Trophoblast cell (in vitro differentiated cells and primary cell): ENCODE measurements at places on chromosomes 3 and 15.

DNA sequence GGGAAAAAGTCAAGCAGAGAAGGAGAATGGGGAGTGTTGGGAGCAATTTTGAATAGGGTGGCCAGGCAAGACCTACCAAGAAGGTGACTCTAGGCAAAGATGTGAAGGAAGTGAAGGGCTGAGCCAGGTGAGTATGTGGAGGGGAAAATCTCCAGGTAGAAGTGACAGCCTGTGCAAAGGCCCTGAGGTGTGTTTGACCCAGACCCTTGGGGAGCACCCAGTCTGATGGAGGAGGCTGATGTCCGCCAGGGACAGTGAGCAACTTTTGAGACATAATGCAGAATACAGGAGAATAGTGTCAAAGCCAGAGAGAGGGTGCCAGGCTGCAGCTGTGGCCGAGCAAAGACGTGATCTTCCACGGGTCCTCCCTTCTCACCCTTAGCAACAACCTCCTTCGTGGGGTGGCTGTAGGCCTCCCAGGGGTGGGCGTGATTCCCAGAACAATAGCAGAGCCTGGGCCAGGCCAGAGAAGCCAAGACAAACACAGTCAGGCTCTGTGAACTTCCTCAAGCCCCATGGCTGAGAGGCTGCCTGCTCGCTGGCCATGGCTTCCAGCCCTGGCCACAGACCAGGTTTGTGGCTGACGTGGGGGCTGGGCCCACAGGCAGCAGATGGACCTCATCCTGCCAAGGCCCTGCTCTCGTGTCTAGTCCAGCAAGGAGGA, 58.1 kb downstream of the SLC6A6 start:
- no peak overlapping the region for H3K4me3 ChIP-seq
- H3K4me1 ChIP-seq: peaks cover 14% of the 10 kb centered on the region
- no peaks in the 10 kb centered on the region for H3K27me3 ChIP-seq
- H3K36me3 ChIP-seq: peaks cover 64% of the 10 kb centered on the region
- no peak overlapping the region for H3K27ac ChIP-seq

DNA sequence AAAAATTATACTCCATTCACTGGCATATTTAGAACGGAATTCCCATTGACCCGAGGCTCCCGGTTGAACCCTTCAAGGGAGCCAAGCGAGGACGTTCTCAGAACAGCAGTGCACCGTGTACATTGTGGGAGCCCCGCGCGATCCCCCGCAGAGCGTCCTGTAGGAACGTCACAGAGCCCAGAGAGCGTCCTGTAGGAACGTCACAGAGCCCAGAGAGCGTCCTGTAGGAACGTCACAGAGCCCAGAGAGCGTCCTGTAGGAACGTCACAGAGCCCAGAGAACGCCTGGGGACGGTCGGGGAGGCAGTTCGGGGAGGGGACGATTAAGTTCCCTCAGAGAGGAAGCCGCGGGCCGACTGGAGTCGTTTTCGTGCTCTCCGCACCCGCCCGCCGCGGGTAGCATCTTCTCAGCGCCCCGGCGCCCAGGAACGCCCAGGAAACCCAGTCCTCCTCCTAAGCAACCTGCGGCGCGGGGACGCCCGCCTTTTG, 506 bp upstream of the ATP1B3 start:
- peaks cover 2% of the 10 kb centered on the region for H3K4me1 ChIP-seq
- no peaks in the 10 kb centered on the region for H3K27me3 ChIP-seq
- peak overlapping the region; percentile 84 for H3K27ac ChIP-seq
- no peaks in the 10 kb centered on the region for H3K36me3 ChIP-seq

GRCh38 chr3:127215714-127216414, 22.9 kb downstream of the PRR23E start:
- H3K27me3 ChIP-seq: no peaks in the 10 kb centered on the region
- no peaks in the 10 kb centered on the region for H3K4me1 ChIP-seq
- H3K4me3 ChIP-seq: no peak overlapping the region
- DNase-seq: no peak
- H3K36me3 ChIP-seq: no peaks in the 10 kb centered on the region

- no peaks in the 10 kb centered on the region for H3K27me3 ChIP-seq
- DNase-seq: no peak
- no peak overlapping the region for H3K4me3 ChIP-seq
- no peak overlapping the region for H3K27ac ChIP-seq
- peaks cover 11% of the 10 kb centered on the region for H3K36me3 ChIP-seq
Observed at GRCh38 chr3:17154941-17155340, 270.2 kb downstream of the PLCL2 start.

DNA sequence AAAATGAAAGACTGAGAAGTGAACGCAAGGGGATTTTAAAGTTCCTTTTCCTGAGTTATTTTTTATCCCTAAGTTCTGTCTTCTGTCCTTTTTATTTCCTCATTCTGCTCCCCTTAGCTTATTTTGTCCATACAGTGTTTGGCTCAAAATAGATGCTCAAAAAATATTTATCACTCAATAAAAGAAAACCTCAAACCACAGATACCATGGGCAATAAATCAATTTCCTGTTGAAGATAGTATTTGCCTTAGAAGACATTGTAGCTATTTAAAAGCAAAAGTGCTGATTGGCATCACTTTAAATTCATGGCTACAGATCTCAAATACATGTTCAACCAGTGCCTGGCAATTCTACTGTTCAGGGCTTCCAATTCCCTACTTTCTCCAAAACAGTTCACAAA, 316.5 kb upstream of the ADAMTS9 start:
- no peak overlapping the region for H3K27ac ChIP-seq
- H3K4me3 ChIP-seq: no peak overlapping the region

- no peaks in the 10 kb centered on the region for H3K27me3 ChIP-seq
- H3K4me1 ChIP-seq: no peaks in the 10 kb centered on the region
- H3K27ac ChIP-seq: no peak overlapping the region
Observed at GRCh38 chr15:43525131-43525530, 7.7 kb downstream of the MAP1A start.

DNA sequence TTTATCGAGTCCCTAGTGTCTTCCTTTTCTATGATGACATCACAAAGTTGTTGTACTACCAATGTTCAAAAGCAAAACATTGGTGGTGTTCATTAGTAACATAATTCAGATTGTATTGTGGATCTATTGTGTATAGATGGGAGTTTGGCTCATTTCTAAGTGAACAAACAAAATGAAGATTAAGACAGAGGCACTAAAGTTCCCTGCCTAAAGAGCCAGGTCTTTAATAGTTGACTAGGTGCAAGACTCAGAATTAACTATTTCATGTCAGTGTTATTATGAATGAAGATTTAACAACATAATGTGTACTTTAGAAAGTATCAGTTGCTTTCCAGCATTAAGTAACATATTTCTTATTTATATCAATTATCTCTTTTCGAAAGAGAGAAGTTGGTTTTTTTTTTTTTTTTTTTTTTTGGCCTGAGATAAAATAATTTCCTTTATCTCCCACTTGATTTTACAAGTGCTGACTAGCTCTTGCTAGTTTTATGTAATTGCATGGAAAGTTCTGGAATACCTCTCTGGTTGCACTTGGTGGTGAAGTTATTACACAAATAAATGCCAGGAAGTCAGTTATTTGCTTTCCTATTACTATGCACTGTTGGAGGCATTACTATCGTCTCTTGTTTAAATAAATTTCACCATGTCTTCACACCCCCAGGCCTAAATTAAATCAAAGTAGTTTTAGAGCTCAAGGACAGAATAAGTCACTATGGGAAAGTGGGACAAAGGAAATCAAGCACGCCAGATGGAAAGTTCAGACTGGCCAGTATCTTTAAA, 48.7 kb downstream of the NAALADL2 start:
- no peaks in the 10 kb centered on the region for H3K27me3 ChIP-seq
- H3K36me3 ChIP-seq: no peaks in the 10 kb centered on the region
- DNase-seq: no peak

GRCh38 chr3:138434276-138434874, at the start of gene ESYT3:
Gene ESYT3 (plus strand): TSS chr3:138434616. CDS start chr3:138434799, 183 bp downstream.
- no peak within 1 kb of the TSS for H3K27ac ChIP-seq
- peak within 1 kb of the TSS; percentile 71 for H3K4me3 ChIP-seq
- peaks cover 15% of the 10 kb centered on the region for H3K27me3 ChIP-seq
- DNase-seq: peak; percentile 99
- peaks cover 13% of the 10 kb centered on the region for H3K4me1 ChIP-seq

- peak overlapping the region; percentile 55 for H3K27ac ChIP-seq
- DNase-seq: peak; percentile 60
- no peaks in the 10 kb centered on the region for H3K27me3 ChIP-seq
- H3K4me3 ChIP-seq: peak overlapping the region; percentile 93
- peaks cover 6% of the 10 kb centered on the region for H3K4me1 ChIP-seq
- no peaks in the 10 kb centered on the region for H3K36me3 ChIP-seq
Observed at GRCh38 chr15:65791335-65792137, 557 bp downstream of the DENND4A start.

GRCh38 chr15:77402740-77403379, 17.0 kb downstream of the PEAK1 start:
- no peaks in the 10 kb centered on the region for H3K27me3 ChIP-seq
- H3K4me1 ChIP-seq: no peaks in the 10 kb centered on the region
- no peak overlapping the region for H3K4me3 ChIP-seq
- H3K27ac ChIP-seq: no peak overlapping the region
- DNase-seq: no peak

DNA sequence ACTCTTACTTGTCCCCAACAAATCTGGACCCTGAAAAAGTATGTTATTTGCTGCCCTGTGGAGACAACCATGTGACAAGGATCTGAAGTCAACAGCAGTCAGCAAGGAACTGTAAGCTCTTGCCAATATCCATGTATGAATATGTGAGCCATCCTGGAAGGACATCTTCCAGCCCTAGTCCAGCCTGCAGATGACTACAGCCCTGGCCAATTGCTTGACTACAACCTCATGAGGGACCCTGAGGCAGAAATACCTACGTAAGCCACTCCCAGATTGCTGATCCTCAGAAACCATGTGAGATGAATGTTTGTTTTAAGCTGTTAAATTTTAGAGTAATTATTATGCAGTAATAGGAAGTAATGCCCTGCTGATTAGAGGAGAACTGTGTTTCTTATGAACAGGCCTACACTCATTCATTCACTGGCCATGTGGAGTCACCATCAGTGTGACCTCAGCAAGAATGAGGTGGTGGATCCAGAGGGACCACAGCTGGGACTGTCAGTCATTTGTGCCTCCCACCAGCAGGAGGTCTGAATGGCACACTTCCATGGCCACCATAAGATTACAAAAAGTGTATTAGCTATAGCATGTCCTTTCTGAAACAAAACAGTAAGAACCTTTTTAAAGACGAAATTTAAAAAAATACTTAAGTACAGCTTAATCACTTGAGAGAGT, 92.6 kb downstream of the TFDP2 start:
- no peak overlapping the region for H3K4me3 ChIP-seq
- H3K27me3 ChIP-seq: no peaks in the 10 kb centered on the region
- no peaks in the 10 kb centered on the region for H3K36me3 ChIP-seq
- DNase-seq: peak; percentile 82
- H3K27ac ChIP-seq: no peak overlapping the region
- H3K4me1 ChIP-seq: no peaks in the 10 kb centered on the region

DNA sequence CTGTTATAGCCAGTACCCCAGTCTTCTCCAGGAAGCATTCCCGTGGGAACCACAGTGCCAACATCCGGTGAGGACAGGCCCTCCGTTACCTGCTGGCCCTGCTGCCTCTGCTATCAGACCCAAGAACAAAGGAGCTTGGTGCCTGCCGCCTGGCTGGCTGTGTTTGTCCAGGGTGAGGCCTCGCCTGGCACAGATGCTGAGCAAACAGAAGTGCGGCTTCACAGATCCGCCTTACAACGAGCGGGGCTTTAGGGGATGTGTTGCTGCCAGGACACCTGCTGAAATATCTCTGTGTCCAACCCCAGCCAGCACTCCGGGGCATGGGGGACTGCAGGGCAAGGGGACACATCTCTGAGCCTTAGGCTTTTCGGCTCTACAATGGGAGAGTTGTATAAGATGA, 2.2 kb upstream of the EPHB3 start:
- no peaks in the 10 kb centered on the region for H3K36me3 ChIP-seq
- no peak overlapping the region for H3K4me3 ChIP-seq
- no peak for DNase-seq
- H3K4me1 ChIP-seq: peaks cover 7% of the 10 kb centered on the region
- no peak overlapping the region for H3K27ac ChIP-seq

GRCh38 chr15:56353740-56354139, 11.5 kb upstream of the TEX9 start:
- no peak for DNase-seq
- no peak overlapping the region for H3K4me3 ChIP-seq
- H3K36me3 ChIP-seq: no peaks in the 10 kb centered on the region
- H3K27me3 ChIP-seq: no peaks in the 10 kb centered on the region
- no peak overlapping the region for H3K27ac ChIP-seq
- no peaks in the 10 kb centered on the region for H3K4me1 ChIP-seq

- no peak for DNase-seq
- H3K4me3 ChIP-seq: no peak overlapping the region
- H3K27me3 ChIP-seq: no peaks in the 10 kb centered on the region
- no peak overlapping the region for H3K27ac ChIP-seq
Observed at GRCh38 chr3:106065831-106066230, 197.0 kb upstream of the CBLB start.

GRCh38 chr3:120440001-120440703, 10.6 kb downstream of the FSTL1 start:
- H3K36me3 ChIP-seq: peaks cover 8% of the 10 kb centered on the region
- peak overlapping the region; percentile 95 for H3K27ac ChIP-seq
- H3K4me1 ChIP-seq: peaks cover 46% of the 10 kb centered on the region
- H3K27me3 ChIP-seq: no peaks in the 10 kb centered on the region
- H3K4me3 ChIP-seq: no peak overlapping the region

- H3K27me3 ChIP-seq: no peaks in the 10 kb centered on the region
- peaks cover 3% of the 10 kb centered on the region for H3K4me1 ChIP-seq
- H3K4me3 ChIP-seq: no peak overlapping the region
- no peak overlapping the region for H3K27ac ChIP-seq
- no peaks in the 10 kb centered on the region for H3K36me3 ChIP-seq
Observed at GRCh38 chr3:138479438-138479863, 45.0 kb downstream of the ESYT3 start.

DNA sequence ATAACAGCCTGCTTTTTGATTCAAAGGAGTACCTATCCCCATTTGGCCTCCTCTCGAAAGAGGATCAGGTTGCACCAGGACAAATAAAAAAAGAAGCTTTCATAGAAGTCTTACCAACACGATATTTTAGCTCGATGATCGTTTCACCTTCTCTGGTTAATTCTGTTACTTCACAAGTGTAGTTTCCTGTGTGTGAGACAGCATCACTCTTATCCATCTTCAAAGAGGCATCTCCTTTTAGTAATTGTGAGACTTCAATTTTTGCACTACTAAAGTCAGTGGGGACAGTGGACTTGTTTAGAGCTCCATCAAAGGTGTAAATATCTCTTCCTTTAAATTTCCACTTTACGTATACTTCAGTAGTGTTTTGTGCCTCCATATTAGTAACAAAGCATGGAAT, 11.0 kb downstream of the CD47 start:
- no peak for DNase-seq
- no peak overlapping the region for H3K4me3 ChIP-seq

GRCh38 chr3:127628788-127629466, at the start of gene PODXL2:
Gene PODXL2 (plus strand): TSS chr3:127629185. CDS start chr3:127629220, 35 bp downstream.
- H3K27me3 ChIP-seq: peaks cover 23% of the 10 kb centered on the region
- H3K36me3 ChIP-seq: no peaks in the 10 kb centered on the region
- H3K27ac ChIP-seq: no peak within 1 kb of the TSS
- H3K4me1 ChIP-seq: peaks cover 8% of the 10 kb centered on the region
- peak; percentile 66 for DNase-seq
- peak within 1 kb of the TSS; percentile 54 for H3K4me3 ChIP-seq
